ENCODE measurements at places on chromosomes 11 and 22.
A peak's percentile ranks its signal among the peaks of the same experiment; 100 is the strongest.

DNA sequence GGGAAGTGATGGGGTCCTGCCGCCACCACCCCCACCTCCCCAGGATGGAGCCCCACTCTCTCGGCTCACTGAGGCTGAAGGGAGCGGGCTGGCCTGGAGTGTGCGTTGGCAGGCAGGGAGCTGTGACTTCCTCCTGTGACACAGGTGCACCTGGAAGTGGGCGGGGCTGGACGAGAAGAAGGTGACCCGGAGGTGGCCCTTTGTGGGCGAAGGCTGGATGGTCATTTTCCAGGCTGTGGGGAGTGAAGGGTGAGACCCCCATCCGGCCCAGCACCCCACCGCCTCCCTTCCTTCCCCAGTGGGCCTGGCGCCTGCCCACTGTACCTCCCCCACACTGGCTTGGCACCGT is 15.3 kb downstream of the IL17REL start:
- no peak for DNase-seq

- no peak for DNase-seq
Observed at GRCh38 chr22:22935546-22936157, 48.0 kb downstream of the IGLL5 start.

DNA sequence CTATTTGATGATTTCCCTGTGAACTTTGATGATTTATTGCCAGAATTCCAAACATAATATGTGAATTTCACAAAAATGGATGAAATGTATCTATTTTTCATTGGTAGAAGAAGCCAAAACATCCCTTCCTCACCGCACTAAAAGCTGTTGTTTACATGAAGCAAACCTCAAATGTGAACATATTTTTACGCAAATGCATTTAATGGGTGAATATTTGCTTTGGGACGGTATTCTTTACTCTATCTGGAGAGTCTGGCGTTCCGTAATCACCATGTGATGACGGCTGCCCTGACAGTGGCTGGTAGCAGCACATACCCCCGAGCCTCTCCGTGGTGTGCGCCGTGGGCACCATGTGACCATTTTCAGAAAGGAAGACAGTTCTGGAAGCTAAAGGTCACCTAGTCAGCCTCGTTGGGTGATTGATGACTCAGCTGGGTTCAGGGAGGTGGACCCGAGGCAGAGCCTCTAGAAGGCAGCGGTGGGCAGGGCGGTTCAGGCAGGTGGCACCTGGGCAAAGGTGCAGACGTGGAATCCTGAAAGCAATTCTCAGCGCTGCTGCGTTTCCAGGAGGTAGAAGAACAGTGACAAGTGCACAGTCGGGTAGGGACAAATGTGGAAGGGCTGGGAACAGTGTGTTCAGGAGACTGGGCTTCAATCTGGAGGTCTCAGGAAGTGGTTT is 45.3 kb downstream of the PPARA start:
- DNase-seq, result no peak

DNA sequence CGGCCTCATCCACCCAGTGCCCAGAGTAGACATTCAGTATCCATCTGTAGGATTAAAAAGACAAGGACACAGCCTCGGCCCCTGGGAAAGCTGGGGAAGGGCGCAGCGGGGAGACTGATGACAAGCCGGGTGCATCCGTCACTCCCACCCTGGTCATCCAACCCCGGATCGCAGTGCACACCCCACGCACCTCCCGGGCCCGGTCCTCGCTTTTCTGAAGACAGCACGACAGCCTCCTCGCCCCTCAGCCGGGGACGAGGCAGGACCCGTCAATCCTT is 1.1 kb downstream of the FCHSD2 start:
- peak; percentile 70 for DNase-seq

GRCh38 chr11:44627165-44627789 is 61.8 kb downstream of the CD82 start:
- DNase-seq, result peak; percentile 1

GRCh38 chr22:26432619-26433311 is 3.7 kb downstream of the ASPHD2 start:
- no peak for DNase-seq

DNA sequence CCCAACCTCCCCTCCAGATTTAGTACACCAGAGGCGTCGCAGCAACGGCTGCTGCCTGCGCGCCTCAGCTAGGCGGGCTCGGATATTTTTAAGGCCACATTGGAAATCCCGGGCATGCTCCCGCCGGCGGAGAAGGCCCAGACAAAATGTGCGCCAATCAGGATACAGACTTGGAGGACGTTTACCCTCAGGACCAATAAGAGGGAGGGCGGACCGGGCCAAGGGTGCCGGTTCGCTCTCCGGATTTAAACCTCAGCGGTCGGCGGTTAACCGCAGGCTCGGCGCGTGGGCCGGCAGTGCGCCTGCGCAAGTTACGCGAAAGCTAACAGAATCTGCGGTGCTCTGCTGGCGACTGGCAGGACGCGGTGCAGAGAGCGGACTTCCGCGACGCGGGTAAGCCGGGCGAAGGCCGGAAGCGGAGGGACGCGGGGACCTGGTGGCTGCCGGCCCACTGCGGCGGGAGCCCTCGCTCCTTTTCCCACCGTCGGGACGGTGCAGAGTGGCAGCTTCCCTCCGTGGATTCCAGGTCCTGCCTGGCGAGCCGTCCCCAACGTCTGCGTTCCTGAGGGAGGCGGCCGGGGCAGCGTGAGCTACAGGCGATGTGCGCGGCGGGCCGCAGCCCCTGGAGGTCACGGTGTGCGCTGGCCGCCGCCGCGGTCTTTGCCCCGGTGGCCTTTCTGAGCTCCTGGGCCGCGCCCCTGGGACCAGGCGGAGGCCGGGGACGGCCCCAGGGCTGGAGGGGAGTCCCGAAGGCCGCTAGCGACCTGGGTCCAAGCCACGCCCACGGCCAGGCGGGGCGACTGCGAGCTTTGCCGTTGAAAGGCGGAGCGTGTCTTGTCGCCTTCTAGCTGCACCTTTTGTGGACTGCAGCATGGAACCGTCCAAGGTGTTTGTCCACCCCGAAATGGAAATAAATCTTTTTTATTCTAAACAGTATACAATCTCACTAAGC is at the start of gene HYLS1:
HYLS1 (plus strand) TSS at position 296 of the 952 bp plus-strand sequence. CDS start 11,701 bp downstream, outside the sequence.
- peak; percentile 78 for DNase-seq

- DNase-seq, result no peak
Observed at GRCh38 chr22:40334899-40335298, 11.4 kb upstream of the ADSL start.

DNA sequence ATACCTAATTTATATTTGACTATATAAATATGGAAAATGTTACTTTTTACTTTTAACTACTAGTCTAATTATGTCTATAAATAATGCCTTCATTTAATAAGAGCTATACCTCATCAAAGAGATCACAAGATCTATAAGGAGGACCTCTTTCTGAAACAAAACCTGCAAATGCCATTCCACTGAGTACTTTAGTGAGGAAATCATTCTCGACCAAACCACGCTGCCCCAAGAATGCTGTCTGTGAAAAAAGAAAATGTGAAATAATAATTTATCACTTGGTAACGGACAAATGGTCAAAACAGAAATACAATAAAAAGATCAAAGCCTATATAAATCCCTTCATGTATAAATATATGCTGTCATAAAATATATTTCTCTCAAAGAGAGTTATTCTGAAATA is 301.7 kb downstream of the SBF2 start:
- no peak for DNase-seq
